ENCODE measurements at places on chromosomes 1 and 21. TPM values are rescaled to one million over a fixed set of nuclear protein-coding genes. Genes with fewer than 3 reads are reported as not detected.

DNA sequence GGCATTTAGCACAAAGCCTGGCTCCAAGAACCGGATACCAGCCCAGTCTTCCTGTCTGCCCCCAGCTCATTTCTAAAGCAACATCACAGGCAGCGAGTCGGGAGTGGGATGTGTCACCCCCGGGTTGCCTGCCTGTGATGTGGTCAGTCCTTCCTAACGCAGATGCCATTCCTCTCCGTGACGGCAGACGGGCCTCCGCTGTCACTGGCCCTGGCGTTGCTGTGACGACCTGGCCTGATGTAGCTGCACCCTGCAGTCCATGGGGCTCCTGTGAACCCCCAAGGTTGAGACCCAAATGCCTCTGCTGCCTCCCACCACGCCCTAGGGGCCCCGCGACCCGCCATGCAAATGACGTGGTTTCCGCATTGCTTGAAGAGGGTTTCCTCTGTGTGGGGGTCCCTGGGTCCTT lies 12.3 kb downstream of the TNFRSF1B start:
- H3K36me3 ChIP-seq, result no peaks in the 10 kb centered on the region
- no peak overlapping the region for H3K4me3 ChIP-seq
- DNase-seq, result no peak
- peaks cover 58% of the 10 kb centered on the region for H3K4me1 ChIP-seq
- no peaks in the 10 kb centered on the region for H3K27me3 ChIP-seq

- peaks cover 4% of the 10 kb centered on the region for H3K27me3 ChIP-seq
- H3K36me3 ChIP-seq, result no peaks in the 10 kb centered on the region
- no peak for DNase-seq
- peaks cover 3% of the 10 kb centered on the region for H3K4me1 ChIP-seq
Observed at GRCh38 chr1:87144316-87144895, 184.3 kb upstream of the LMO4 start.

DNA sequence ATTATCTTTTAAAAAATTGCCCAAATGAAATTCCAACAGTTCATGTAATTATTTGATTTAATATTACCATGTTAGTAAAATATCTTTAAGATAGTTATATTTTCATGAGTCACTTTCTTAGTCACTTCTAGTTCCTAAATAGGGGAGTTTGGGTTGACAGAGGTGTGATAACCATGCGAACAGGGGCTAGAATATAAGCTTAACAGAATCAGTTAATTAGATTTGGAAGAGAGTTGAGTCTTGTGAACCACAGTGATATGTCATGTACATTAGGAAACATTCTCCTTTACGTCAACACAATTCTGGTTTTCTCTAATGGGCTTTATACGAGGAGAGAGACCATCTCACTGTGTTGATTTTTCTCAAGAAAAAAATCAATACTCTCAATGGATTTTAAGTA lies 64.8 kb upstream of the ZNF281 start:
- no peaks in the 10 kb centered on the region for H3K36me3 ChIP-seq
- H3K4me1 ChIP-seq, result no peaks in the 10 kb centered on the region
- no peak overlapping the region for H3K4me3 ChIP-seq
- DNase-seq, result no peak

DNA sequence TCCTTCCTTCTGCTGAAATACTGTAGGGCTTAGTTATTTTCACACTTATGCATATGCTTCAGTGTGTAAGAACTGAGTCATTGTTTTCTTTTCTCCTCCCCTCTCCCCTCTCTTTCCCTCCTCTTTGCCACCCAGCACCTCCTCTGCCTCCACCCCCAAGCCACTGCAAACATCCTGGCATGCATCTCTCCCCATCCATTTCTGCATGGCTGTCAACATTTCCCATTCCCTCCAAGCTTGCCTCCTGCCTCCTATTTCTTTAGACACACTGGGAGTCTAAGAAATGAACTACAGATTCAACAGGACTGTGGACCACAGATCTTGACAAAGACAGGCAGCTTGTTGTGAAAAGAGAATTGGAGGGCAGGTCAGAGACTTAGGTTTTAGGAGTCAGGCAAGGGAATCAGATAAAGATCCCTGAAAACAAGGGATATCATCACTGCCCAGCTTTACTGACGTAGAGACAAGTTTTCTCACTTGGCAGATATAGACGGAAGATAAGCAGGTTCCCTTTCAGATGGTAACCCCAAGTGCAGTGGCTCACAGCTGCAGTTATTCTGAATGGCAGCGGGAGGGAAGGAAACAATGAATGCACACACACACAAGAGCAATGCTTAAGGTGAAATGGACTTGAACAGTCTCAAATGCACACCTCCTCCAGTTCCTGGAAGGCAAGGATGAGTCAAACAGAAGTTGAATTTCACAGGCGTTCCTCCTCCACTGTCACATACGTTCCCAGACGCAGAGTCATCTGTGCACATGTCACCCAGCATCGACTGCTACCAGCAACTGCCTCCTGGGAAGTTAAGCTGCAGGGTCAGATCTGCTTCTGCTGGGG lies 56.1 kb downstream of the HIVEP3 start:
- H3K36me3 ChIP-seq, result no peaks in the 10 kb centered on the region
- no peak for DNase-seq
- peaks cover 19% of the 10 kb centered on the region for H3K4me1 ChIP-seq
- no peak overlapping the region for H3K4me3 ChIP-seq
- no peaks in the 10 kb centered on the region for H3K27me3 ChIP-seq

- peak overlapping the region; percentile 85 for H3K4me3 ChIP-seq
- no peaks in the 10 kb centered on the region for H3K4me1 ChIP-seq
- no peak for DNase-seq
- no peaks in the 10 kb centered on the region for H3K36me3 ChIP-seq
- H3K27ac ChIP-seq, result peak overlapping the region; percentile 81
Observed at GRCh38 chr1:184755226-184756065, 788 bp upstream of the EDEM3 start.

- no peak overlapping the region for H3K27ac ChIP-seq
- no peak overlapping the region for H3K4me3 ChIP-seq
- H3K36me3 ChIP-seq, result no peaks in the 10 kb centered on the region
- H3K4me1 ChIP-seq, result peaks cover 15% of the 10 kb centered on the region
- no peak for DNase-seq
Observed at GRCh38 chr1:41447995-41448770, 36.3 kb downstream of the EDN2 start.

DNA sequence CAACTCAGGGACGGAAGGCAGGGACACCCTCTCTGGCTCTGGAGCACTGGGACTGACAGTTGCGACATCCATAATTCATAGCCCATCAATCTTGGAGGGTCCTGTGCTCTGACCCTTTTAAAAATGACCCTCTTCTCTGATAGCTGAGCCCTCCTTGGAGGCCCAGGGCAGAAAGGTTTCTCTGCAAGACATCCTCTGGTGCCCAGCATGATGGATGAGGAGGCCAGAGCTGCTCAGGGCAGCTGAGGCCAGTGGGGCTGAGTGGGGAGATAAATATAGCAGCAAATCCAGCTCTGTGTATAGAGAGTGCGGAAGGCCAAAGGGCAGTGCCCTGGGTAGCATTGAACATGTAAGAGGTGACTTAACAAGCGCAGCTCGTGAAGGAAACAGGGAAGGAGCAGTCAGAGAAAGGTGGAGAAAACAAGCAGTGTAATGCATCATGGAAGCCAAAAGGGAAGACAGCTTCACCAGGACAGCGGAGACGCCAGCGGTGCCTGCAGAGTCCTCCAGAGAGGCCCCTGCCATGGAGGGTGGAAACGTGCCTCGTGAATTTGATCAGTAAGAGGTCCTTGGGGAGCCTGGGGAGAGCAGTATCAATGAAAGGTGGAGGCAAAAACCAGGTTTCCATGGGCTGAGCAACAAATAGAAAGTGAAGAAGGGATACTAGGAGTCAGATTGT lies 50.4 kb upstream of the FMOD start:
- H3K27me3 ChIP-seq, result no peaks in the 10 kb centered on the region
- no peak for DNase-seq
- no peak overlapping the region for H3K4me3 ChIP-seq
- no peaks in the 10 kb centered on the region for H3K36me3 ChIP-seq
- H3K4me1 ChIP-seq, result peaks cover 5% of the 10 kb centered on the region

- no peaks in the 10 kb centered on the region for H3K27me3 ChIP-seq
- H3K27ac ChIP-seq, result no peak overlapping the region
- no peak for DNase-seq
- H3K4me3 ChIP-seq, result no peak overlapping the region
- H3K4me1 ChIP-seq, result no peaks in the 10 kb centered on the region
Observed at GRCh38 chr1:157652859-157653493, 47.6 kb downstream of the FCRL3 start.

GRCh38 chr21:22076471-22076870 lies 1078.3 kb downstream of the NCAM2 start:
- no peaks in the 10 kb centered on the region for H3K27me3 ChIP-seq
- H3K36me3 ChIP-seq, result no peaks in the 10 kb centered on the region
- H3K27ac ChIP-seq, result no peak overlapping the region
- DNase-seq, result no peak
- no peak overlapping the region for H3K4me3 ChIP-seq

GRCh38 chr1:109817881-109818270 lies 54.2 kb upstream of the EPS8L3 start:
- no peaks in the 10 kb centered on the region for H3K36me3 ChIP-seq
- no peaks in the 10 kb centered on the region for H3K27me3 ChIP-seq
- H3K27ac ChIP-seq, result no peak overlapping the region

DNA sequence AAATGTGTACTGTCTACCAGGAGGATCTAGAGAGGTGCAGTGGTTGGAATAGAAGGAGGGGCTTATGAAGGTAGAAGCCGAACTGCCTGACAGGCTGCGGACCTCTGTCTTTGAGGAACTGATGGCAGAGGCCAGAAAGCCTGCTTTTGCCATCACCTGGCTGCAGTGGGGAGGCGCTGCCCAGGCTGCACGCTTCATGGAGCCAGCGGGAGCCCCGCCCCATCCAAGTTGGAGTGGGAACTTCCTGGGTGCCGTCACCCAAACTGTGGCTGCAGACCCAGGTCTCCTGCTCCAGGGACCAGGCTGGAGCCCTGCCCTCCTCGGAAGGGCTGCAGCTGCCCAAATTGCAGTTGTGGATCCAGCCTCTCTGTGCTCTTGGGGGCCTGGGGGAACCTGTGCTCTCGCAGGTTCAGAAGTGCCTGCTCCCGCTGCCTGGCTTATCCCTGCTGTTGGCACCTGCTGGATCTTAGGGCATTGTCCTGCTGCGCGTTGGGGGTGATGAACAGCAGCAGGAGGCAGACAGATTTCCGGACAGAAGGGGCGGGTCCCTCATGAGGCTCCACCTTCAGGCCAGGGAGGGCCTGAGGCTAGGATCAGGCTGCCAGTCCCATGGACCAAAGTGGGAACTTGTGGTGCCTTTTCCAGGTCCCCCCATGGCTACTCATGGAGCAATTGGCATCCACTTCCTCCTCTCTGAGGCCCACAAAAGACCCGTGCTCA lies 118.0 kb upstream of the PLPPR4 start:
- no peaks in the 10 kb centered on the region for H3K36me3 ChIP-seq
- no peak overlapping the region for H3K27ac ChIP-seq
- no peaks in the 10 kb centered on the region for H3K27me3 ChIP-seq
- H3K4me3 ChIP-seq, result no peak overlapping the region

- no peaks in the 10 kb centered on the region for H3K27me3 ChIP-seq
- no peak overlapping the region for H3K27ac ChIP-seq
- H3K4me1 ChIP-seq, result no peaks in the 10 kb centered on the region
Observed at GRCh38 chr1:76854255-76854654, 13.0 kb upstream of the ST6GALNAC5 start.

- no peak overlapping the region for H3K4me3 ChIP-seq
- no peak for DNase-seq
- H3K27me3 ChIP-seq, result no peaks in the 10 kb centered on the region
- no peaks in the 10 kb centered on the region for H3K4me1 ChIP-seq
Observed at GRCh38 chr1:154589780-154590179, 18.2 kb downstream of the ADAR start.

DNA sequence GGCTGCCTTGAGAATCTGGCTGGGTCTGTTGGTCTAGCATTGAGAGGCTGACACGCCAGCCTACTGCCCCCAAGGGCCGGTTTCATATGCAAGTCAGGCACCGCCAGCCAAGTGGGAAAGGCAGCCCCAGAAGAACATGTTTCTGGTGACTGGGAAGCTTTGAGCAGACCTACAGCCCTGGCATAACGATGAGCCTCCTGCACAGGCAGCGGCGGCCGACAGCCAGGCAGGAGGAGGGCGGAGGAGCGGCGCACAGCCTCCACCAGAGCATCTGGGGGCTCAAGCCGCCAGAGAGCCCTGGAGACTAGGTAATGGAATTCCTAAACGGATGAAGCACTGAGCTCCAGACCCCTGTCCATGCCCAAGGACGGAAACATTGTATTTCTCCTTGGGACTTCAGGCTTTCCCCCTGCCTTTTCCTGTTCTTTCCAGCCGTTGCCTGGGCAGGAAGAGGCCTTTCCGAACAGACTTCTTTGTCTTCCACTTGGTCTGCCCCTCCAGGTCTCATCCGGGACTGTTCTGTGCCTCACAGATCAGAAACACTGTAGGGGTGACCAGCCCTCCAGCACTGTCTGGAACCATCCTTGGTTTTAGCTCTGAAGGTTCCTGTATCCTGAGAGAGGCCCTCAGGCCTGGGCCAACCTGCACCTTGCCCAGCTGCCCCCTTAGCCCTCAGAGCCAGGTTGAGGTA lies 59.5 kb downstream of the IRF2BP2 start:
- H3K27me3 ChIP-seq, result no peaks in the 10 kb centered on the region
- H3K36me3 ChIP-seq, result no peaks in the 10 kb centered on the region
- DNase-seq, result peak; percentile 89
- peaks cover 53% of the 10 kb centered on the region for H3K4me1 ChIP-seq
- peak overlapping the region; percentile 82 for H3K27ac ChIP-seq

GRCh38 chr1:237181743-237182317 lies 139.8 kb downstream of the RYR2 start:
- H3K4me1 ChIP-seq, result peaks cover 5% of the 10 kb centered on the region
- no peak overlapping the region for H3K27ac ChIP-seq
- no peaks in the 10 kb centered on the region for H3K36me3 ChIP-seq
- no peaks in the 10 kb centered on the region for H3K27me3 ChIP-seq

GRCh38 chr1:65581119-65581518 lies 160.7 kb downstream of the LEPR start:
- no peaks in the 10 kb centered on the region for H3K36me3 ChIP-seq
- no peak overlapping the region for H3K27ac ChIP-seq
- H3K4me1 ChIP-seq, result no peaks in the 10 kb centered on the region
- no peak for DNase-seq

GRCh38 chr21:33202464-33203363 lies 27.0 kb upstream of the IFNAR2 start:
- DNase-seq, result no peak
- no peak overlapping the region for H3K27ac ChIP-seq
- no peak overlapping the region for H3K4me3 ChIP-seq
- H3K4me1 ChIP-seq, result peaks cover under 1% of the 10 kb centered on the region
- peaks cover 3% of the 10 kb centered on the region for H3K27me3 ChIP-seq

Gene GLIS1
- polyA plus RNA-seq, result 2.1 TPM

Gene RSPO1
- polyA plus RNA-seq, result 0.29 TPM

Gene S100B
- 405 TPM for polyA plus RNA-seq

Gene LEFTY2
- 0.25 TPM for polyA plus RNA-seq

Gene CD5L
- 0.46 TPM for polyA plus RNA-seq

Gene LYPD8
- not detected for polyA plus RNA-seq

Gene VWA1
- 67.0 TPM for polyA plus RNA-seq

Gene LCE3C
- not detected for polyA plus RNA-seq

Gene AMIGO1
- polyA plus RNA-seq, result 18.0 TPM

Gene LCE3D
- not detected for polyA plus RNA-seq

Gene SMPDL3B
- 1.0 TPM for polyA plus RNA-seq

Gene INSRR
- 3.4 TPM for polyA plus RNA-seq

Gene FCRL4
- not detected for polyA plus RNA-seq

Gene DCDC2B
- 2.6 TPM for polyA plus RNA-seq

Gene PROX1
- 9.1 TPM for polyA plus RNA-seq

Gene ESPN
- polyA plus RNA-seq, result 7.4 TPM
